ENCODE measurements at places on chromosomes 11 and 22.
A peak's percentile ranks its signal among the peaks of the same experiment; 100 is the strongest.

GRCh38 chr11:13984616-13985450, 22.3 kb downstream of the SPON1 start:
- DNase-seq = no peak

DNA sequence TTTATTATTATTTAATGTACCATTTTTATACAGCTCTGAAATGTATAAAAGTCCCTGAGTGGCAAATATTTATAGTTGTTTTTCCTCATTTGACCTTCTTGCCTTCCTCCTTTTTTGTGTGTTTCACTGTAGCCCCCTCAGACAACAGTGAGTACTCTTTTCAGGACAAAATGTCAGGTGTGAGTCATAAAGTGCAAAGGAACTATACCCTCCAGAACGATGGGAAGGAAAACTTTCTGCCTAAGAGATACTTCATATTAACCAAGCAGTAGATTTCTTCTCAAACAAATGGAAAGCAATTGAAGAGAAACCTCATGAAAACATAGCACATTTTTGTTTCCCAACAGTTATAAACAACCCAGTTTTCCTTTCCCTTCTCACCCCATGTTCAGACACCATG, 16.1 kb upstream of the MS4A7 start:
- DNase-seq = no peak

- DNase-seq = no peak
Observed at GRCh38 chr11:116881143-116881542, 43.7 kb upstream of the APOA1 start.

DNA sequence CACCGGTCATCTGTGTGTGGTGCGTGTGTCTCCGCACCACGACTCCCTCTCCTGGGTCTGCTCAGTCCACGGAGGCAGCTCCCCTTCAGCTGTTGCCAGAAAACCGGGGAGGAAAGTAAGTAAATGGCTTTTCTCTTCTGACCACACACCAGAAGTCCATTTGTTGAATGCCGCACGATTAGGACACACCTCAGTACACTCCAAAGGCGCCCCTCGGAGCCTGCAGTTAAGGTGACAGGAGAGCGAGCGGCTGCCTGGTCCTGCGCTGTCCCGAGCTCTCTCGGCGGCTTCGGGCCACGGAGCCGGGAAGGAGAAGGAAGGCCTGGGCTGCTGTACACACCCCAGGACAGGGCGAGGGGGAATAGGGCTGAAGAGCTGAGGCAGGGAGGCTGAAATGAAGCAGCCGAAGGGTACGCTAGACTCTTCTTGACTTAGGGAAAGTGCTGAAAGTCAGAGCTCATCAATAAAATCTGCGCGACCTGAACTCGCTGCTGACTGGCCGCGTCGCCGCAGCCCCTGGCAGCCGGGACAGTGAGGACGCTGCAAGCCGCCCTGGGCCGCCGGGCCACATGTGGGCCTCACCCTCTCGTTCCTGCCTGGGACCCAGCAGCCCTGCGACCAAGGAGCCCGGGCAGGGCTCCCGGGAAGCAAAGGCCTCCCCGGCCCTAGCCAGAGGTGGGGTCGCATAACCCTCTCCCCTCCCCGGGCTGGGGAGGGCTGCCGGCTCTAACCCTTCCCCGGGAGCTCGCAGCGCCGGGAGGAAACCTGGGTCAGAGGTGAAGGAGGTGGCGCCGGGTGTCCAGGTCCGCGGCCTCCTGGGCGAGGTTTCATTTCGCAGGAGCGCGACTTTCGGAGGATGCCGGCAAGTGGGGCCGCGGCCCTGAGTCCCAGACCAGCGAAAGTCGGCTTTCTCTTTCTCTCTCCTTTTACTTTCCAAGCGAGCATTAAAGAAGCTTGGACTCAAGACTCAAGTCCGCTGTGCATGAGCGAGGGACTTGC, 1.6 kb upstream of the PAX6 start:
- DNase-seq = no peak

GRCh38 chr11:288478-289397, at the start of gene PGGHG:
PGGHG (plus strand) TSS chr11:289126; CDS start chr11:289817, 691 bp downstream.
- DNase-seq = peak; percentile 74

- no peak for DNase-seq
Observed at GRCh38 chr11:121716060-121716459, 263.3 kb upstream of the SORL1-AS1 start.

DNA sequence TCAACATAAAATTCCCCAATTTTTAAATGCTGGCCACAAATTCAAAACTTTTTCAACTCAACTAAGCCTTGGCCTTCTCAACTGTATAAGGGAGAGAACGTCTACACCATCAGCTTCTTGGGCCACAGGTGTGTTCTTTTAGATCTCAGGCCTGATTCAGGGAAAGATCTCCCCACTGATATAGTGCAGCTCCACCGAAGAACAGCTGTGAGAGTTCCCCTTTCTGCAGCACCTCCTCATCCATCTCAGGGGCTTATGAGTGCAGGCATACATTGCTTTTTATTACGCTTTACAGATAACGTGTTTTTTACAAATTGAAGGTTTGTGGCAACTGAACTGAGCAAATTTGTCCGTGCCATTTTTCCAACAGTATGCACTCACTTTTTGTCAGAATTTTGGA, 8.0 kb upstream of the CD82 start:
- DNase-seq = no peak

DNA sequence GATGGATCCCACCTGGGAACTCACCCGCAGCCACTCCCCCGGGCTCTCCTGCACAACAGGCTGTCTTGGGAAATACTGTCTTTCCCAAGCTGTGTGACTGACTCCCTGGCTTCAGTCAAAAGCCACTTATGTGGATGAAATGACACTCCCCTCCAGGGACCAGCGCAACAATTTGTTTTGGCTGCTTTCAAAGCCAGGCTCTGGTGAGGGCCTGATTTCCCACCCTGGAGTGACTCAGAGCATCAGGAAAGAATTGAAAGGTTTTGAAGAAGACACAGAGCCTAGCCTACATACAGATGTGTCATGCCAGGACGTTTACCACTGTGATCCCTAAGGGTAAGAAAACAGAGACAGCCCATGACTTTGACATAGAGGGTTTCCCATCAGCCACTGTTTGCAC, 550.5 kb downstream of the MIAT start:
- no peak for DNase-seq

- DNase-seq = no peak
Observed at GRCh38 chr11:113613619-113614018, 92.5 kb downstream of the TMPRSS5 start.

DNA sequence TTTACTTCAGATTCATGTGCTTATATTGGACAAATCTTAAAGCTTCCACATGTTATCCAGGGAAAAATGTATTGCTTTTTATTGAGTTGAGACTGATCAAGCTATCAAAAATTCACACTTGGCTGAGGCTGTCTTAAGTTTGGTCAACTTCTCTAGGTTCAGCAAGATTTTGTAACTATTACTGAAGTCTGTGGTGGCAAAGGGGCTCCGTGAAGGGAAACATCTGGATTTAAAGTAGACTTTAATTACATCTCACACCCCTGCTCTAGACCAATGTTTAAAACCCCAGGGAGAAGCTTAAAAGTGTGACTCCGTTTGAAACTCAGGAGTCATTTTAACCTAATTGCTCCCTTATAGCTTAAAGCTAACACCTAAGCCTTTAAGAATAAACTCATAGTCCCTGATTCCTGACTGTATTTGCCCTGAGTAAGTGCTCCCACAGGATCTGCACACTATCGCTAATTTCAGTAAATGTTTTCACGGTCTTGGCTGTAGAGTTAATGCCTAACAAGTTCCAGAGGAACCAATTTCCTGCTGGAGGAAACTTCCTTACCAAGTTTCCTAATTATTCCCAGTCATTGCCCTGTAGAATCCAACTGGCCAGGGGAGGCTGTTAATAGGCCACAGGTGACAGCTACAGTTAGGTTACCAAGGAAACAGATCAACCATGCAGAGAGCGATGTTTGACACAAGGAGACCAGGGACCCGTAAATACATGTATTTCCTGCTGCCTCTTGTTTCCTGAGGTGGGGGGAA, 40.5 kb downstream of the OR10A6 start:
- no peak for DNase-seq

- no peak for DNase-seq
Observed at GRCh38 chr22:19912271-19912999, 29.1 kb upstream of the COMT start.

GRCh38 chr11:128053981-128054931, 533.1 kb downstream of the ETS1 start:
- DNase-seq = no peak

DNA sequence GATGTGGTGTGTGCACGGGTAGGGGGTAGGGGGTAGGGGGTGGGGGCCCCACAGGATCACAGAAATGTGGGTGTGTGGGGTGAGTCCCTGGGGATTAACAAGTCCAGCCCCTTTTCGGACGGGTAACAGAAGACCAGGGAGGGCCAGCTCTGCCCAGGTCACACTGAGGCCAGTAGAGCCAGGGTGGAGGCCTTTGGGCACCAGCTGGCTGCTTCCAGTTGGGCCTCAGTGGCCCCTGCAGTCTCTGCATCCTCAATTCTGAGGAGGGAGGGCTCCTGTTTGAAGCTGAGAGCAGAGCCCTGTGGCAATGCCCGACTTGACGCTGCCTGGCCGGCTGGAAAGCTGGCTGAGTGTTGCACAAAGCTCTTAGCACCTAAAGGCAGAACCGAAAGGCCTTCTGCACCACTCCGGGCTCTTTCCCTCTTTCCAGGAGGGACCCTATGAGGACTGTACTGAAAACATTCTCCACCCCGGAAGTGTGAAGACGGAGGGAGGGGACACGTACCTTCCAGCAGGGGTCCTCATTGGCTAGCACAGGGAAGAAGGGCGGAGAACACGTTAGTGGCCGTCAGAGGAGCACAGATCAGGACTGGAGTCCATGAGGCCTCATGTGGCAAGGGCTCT, 120.4 kb downstream of the PHF21B start:
- no peak for DNase-seq

- no peak for DNase-seq
Observed at GRCh38 chr11:131833366-131833765, 463.0 kb downstream of the NTM start.

DNA sequence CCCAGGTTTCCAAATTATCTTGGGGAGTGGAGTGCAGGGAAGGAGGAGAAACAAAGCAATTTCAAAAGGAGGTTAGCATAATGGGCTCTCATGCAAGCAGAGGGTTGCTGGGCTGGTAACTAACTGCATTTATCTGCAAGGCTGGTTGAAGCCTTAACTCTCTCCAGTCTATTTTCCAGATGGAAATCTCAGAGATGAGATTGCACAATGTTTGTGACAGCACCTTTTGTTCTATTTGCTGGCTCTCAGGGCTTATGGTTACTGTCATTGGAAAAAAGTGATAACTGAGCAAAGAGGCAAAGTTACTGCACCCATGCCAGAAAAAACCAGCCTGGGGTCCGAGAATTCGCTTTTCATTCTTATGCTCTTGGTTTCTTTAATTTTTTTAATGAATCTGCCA, 33.2 kb downstream of the ABCC8 start:
- DNase-seq = no peak

- DNase-seq = no peak
Observed at GRCh38 chr11:101987370-101987769, 59.9 kb upstream of the CFAP300 start.

DNA sequence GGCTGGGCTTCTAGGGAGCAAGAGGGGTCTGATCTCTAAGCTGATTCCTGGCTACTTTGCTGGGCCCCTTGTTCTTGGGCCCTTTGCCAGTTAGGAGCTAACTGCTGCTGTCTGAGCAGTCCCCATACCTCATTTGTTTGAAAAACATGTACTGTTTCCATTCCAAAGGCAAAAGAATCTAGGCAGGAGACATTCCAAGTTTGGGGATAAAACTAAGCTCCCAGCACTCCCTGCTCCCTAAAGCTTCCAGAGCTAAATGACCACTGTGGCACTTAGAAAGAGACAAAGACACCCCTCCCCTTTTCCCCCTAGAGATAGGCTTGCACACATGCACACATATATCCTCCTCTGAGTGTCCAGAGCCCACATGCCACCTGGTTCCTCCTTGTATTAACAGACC, 22.7 kb upstream of the RRM1 start:
- peak; percentile 19 for DNase-seq

DNA sequence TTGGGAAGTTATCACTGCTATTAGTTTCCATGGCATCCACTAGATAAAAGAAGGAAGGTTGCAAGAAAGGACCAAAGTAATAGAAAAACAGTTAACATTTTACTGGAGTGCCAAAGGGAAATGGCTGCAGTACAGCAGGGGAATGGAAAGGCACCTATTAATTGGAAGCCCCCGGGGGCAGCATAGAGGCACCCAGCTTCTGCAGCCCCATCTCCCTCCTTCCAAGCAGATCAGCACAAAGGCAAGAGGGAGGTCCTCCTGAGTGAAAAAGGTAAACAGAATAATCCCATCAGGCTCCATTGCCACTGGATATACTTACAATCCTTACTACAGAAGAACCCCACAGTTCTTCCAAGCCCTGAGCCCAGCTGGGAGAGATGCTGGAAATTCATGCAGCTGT, 887.1 kb downstream of the DLG2 start:
- DNase-seq = no peak

DNA sequence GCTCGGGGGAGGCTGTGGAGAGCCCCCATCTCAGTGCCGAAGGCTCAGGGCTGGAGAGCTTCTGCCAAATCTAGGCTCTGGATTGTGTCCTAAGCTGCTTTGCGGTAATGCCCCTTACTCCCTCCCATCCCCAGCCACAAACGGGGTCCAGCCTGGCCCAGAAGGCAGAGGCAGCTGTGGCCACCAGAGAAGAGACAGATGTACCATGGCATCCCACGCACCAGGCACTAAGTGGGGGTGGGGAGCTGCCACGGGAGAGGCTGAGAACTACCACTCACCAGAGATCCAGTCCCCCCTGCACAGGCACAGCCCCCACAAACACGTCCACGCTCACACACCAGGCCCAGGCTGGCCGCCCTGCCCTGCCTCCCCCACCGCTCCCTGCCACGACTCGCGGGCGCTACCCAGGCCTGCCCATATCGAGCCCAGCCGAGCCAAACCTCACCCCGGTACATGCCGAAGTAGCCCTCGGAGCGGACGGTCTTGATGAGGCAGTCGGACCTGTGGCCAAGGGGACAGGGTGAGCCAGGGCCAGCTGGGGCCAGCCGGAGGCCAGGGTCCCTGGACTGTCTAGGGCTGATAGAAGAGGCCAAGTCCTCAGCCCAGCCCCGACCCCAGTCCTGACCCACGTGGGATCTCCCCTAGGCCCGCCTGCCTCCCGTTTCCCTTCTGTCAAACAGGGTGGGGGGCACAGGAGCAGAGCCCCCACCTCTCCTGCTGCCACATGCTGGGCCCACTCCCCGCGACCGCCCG, 3.9 kb downstream of the SLC25A22 start:
- peak; percentile 78 for DNase-seq

DNA sequence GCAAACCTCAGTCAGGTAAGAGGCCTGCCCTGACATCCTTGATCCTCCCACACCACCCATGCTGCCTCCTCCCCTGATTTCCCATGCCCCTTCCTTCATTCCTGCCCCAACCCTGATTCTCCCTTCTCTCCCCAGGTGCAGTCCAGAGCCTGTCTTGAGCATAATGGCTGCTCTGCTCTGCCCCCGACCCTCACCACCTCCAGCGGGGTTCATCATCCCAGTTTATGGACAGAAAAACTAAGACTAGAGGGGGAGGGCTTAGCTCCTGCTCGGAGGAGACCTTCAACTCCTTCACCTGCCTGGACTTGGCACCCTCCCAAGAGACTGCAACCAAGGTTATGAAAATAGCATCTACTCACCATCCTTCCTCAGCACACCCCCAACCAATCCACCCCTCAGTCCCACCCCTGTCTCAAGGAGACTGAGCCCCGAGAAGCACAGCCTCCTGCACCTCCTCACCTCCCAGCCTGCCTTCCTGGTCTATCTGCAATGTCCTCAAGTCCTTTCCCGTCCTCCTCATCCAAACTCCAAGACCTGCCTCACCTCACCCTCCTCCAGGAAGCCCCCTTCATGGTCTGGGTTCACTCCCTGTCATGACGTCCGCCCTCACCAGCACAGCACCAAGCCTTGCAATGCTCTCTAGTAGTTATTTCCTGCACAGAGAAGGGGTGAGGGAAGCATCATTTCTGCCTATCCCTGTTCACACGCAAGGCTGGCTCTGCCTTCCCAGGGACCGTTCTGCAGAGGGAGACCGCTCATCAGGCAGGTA, 103.1 kb downstream of the PDE2A start:
- no peak for DNase-seq

Measured in WERI-Rb-1 (cell line).